ENCODE measurements at places on chromosomes 5 and 9. TPM values are rescaled to one million over a fixed set of nuclear protein-coding genes. Genes with fewer than 3 reads are reported as not detected.

AMACR gene
- 8.6 TPM for total RNA-seq

DNAJC21 gene
- 76.0 TPM for total RNA-seq

SV2C gene
- not detected for total RNA-seq

NR5A1 gene
- not detected for total RNA-seq

SEC61B gene
- 92.4 TPM for total RNA-seq

MYMK gene
- not detected for total RNA-seq

CER1 gene
- total RNA-seq = not detected

IFNA13 gene
- not detected for total RNA-seq

PCDHGA9 gene
- total RNA-seq = 4.5 TPM

EPB41L4B gene
- not detected for total RNA-seq

PCDHA3 gene
- 0.23 TPM for total RNA-seq

FAM153A gene
- total RNA-seq = not detected

PPP3R2 gene
- not detected for total RNA-seq

CCDC152 gene
- 0.30 TPM for total RNA-seq

PCA3 gene
- not detected for total RNA-seq

FAM174A gene
- 34.7 TPM for total RNA-seq

EIF4E1B gene
- not detected for total RNA-seq

C9orf153 gene
- total RNA-seq = 1.1 TPM

GABRA6 gene
- total RNA-seq = not detected
